ENCODE measurements at places on chromosomes 12 and 14. TPM values are rescaled to one million over a fixed set of nuclear protein-coding genes. Genes with fewer than 3 reads are reported as not detected.
A peak's percentile ranks its signal among the peaks of the same experiment; 100 is the strongest.

DNA sequence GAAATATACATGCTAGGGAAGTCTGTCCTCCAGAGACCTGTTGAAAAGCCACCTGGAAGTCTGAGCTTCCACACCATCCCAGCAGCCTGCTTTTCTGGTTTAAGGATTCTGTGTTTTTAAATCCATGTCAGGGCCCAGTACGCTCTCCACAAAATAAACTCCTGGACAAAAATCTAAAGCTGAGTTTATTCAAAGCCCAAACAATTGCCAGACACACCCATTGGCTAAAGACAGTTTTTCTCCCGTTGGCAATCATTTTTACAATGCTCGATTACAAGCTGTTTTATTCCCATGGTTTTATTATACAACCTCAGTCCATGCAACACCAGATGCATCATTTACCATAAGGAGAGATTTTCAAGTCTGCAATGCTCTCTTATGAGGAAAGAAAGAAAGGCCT is 94.5 kb downstream of the MYRFL start:
- H3K4me1 ChIP-seq = peaks cover 4% of the 10 kb centered on the region
- no peak for DNase-seq
- no peaks in the 10 kb centered on the region for H3K36me3 ChIP-seq
- no peak overlapping the region for H3K27ac ChIP-seq
- no peak overlapping the region for H3K4me3 ChIP-seq

GRCh38 chr12:106068296-106068695 is 70.5 kb downstream of the NUAK1 start:
- H3K4me3 ChIP-seq = no peak overlapping the region
- H3K27me3 ChIP-seq = no peaks in the 10 kb centered on the region
- DNase-seq = no peak
- H3K4me1 ChIP-seq = peaks cover 11% of the 10 kb centered on the region
- H3K36me3 ChIP-seq = no peaks in the 10 kb centered on the region
- no peak overlapping the region for H3K27ac ChIP-seq

GRCh38 chr12:10095971-10096370 is 2.8 kb downstream of the CLEC1A start:
- H3K4me1 ChIP-seq = no peaks in the 10 kb centered on the region
- H3K27ac ChIP-seq = peak overlapping the region; percentile 40
- H3K36me3 ChIP-seq = no peaks in the 10 kb centered on the region
- no peak overlapping the region for H3K4me3 ChIP-seq
- no peak for DNase-seq

DNA sequence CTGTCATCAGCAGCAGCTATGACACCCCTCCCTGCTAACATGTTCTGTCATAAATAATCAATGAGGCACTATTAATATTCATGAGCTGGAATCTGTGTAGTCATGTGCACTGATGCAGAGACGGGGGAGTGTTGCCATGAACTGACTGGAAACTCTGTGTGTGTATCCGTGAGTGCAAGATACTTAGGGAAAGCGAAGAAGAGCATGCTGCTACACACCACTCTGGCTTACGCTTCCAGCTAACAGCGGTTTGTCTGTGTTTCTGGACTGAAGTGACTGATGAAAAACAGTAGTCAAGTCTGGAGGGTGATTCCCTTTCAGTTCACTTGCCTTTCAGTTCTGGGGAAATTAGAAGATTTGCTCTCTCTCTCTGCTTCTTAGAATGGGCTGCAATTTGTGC is 249.4 kb downstream of the PDZRN4 start:
- H3K4me1 ChIP-seq = no peaks in the 10 kb centered on the region
- no peak overlapping the region for H3K27ac ChIP-seq
- H3K36me3 ChIP-seq = no peaks in the 10 kb centered on the region
- H3K4me3 ChIP-seq = no peak overlapping the region
- no peak for DNase-seq
- H3K27me3 ChIP-seq = no peaks in the 10 kb centered on the region

DNA sequence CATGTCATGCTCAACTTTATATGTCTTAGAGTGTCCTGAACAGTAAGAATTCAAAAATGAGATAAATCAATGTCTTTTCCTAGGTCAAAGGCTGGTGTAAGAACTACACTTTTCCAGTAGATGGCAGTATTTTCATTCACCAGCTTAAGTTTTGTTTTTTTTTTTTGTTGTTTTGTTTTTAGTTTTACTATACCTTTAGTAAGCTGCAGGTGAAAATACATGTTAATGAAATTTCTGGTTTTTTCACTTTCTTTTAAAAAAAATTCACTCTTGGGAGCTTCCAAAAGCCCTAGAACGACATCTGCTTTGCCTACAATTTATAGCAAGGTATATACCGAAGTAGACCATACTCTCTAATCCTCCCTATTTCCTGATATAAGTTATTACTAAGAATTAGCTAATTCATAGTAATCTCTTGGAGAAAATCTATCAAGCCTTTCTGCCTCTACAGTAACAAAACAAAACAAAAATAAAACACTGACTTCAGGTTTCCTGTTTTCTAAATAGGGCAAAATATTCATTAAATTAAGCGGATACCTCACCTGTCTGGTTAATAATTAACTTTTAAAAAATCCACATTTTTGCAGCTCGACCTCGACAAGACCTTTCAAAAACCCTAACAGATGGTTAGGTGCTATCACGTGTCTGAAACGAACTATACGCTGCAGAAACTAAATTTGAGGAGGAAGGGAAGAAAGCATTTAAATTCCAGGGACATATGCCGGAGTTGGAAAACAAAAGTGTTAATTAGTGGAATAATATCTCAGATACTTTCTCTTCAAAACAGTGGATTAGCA is 2.7 kb upstream of the SAMD4A start:
- no peaks in the 10 kb centered on the region for H3K27me3 ChIP-seq
- DNase-seq = no peak
- H3K4me1 ChIP-seq = no peaks in the 10 kb centered on the region
- H3K27ac ChIP-seq = peak overlapping the region; percentile 100
- no peaks in the 10 kb centered on the region for H3K36me3 ChIP-seq
- peak overlapping the region; percentile 71 for H3K4me3 ChIP-seq

GRCh38 chr14:101926085-101926484 is 38.3 kb upstream of the DYNC1H1 start:
- H3K4me1 ChIP-seq = no peaks in the 10 kb centered on the region
- no peak overlapping the region for H3K4me3 ChIP-seq
- no peaks in the 10 kb centered on the region for H3K27me3 ChIP-seq
- no peak overlapping the region for H3K27ac ChIP-seq

GRCh38 chr12:61536525-61536924 is 723.7 kb upstream of the USP15 start:
- no peaks in the 10 kb centered on the region for H3K36me3 ChIP-seq
- no peak overlapping the region for H3K4me3 ChIP-seq
- no peaks in the 10 kb centered on the region for H3K27me3 ChIP-seq
- no peaks in the 10 kb centered on the region for H3K4me1 ChIP-seq

DNA sequence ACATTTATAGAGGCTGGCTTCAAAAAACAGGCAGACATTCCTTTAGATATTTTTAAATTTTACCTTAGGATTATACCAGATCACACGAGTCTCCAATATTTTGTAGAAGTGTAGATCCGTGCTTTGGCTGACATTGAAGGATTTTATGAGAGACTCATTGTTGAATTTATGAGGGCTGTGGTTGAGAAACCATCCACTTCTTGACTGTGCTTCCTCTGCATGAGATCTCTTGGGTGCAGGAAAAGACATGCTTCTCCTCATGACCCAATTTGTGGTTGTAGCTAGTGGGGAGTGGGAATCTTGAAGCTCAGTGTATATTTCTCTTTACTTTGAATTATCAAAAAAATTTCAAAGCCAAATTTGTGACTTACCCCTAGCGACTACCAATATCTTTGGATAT is 36.7 kb upstream of the NKX2-8 start:
- no peaks in the 10 kb centered on the region for H3K4me1 ChIP-seq
- no peaks in the 10 kb centered on the region for H3K36me3 ChIP-seq
- no peak for DNase-seq
- H3K27me3 ChIP-seq = peaks cover 4% of the 10 kb centered on the region

The LBHD2 gene
- total RNA-seq = not detected

The LRRK2 gene
- 24.3 TPM for total RNA-seq

The RPGRIP1 gene
- total RNA-seq = not detected

The FGF23 gene
- not detected for total RNA-seq

The SMCO2 gene
- not detected for total RNA-seq

The TSPAN11 gene
- 0.51 TPM for total RNA-seq

The PPP4R4 gene
- 1.7 TPM for total RNA-seq

The TAS2R31 gene
- 10.2 TPM for total RNA-seq

The SLIRP gene
- total RNA-seq = 72.9 TPM

The ATN1 gene
- 32.1 TPM for total RNA-seq

Measured in uterus (tissue), 4 donors.